ENCODE measurements at places on chromosomes 11 and 22.

DNA sequence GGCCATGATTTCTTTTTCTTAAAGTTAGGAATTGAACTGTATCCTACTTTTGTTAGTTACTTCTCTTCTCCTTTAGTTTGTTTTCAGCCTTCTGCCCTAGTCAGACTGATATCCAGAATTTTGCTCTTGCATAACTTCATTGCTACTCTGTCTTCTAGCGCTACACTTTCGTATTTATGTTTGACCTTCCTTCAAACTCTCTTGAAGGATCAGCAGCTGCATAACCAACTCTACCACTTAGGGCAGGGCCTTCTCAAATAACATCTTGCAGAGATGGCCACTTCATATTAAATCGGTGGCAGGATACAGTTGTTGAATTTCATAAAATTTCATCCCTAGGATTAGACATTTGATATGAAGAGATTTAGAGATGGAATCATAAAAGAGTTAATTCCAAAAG lies 43.9 kb downstream of the KDM2A start:
- no peak for DNase-seq

- DNase-seq, result no peak
Measured at GRCh38 chr11:9775398-9775779, 111.5 kb downstream of the SWAP70 start.

GRCh38 chr11:108002476-108002875 lies 6.2 kb upstream of the CUL5 start:
- DNase-seq, result no peak

- DNase-seq, result no peak
Measured at GRCh38 chr11:92846491-92847125, 122.8 kb upstream of the MTNR1B start.

DNA sequence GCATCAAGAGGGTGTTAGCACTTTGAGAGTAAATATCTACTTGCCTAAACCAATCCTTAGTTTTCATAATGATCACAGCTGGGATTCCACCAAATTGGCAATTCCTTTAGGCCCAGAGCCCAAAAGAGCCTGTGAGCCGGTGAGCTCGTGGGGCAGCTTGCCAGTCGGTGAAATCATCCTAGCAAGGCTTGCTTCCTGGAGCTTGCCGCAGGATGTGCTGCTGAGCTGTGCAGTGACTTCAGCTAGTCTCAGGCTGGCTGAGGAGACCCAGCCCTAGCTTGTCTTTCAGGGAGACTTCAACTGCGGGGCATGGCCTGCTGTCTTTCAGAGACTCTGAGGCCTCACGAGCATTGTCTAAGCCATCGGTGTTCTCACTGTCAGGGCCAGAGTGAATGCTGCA lies 73.6 kb upstream of the SUSD2 start:
- no peak for DNase-seq

DNA sequence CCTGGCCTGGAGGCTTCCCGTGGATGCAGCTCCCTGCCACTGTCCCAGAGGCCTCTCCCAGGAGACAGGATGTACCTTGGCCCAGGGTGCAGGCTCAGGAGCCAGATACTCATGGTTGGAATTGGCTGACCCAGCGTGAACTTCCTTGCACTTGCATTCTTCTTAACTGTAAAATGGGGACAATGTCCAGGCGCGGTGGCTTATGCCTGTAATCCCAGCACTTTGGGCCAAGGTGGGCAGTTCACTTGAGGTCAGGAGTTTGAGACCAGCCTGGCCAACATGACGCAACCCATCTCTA lies 20.1 kb upstream of the ST3GAL4 start:
- no peak for DNase-seq

DNA sequence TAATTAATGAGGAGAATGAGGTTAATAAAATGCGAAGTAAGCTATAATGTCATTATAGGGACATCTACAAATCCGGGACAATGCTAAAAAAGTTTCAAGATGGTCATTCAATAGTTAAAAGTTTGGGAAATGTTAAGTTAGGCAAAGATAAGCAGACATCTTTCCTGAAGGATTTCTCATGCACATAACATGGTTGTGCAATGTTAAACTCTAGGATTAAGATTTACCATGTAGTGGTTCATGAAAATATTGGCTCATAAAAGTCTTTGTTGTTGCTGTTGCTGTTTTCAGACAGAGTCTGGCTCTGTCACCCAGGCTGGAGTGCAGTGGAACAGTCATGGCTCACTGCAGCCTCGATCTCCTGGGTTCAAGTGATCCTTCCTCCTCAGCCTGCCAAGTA lies 751.5 kb upstream of the CCDC179 start:
- DNase-seq, result no peak

DNA sequence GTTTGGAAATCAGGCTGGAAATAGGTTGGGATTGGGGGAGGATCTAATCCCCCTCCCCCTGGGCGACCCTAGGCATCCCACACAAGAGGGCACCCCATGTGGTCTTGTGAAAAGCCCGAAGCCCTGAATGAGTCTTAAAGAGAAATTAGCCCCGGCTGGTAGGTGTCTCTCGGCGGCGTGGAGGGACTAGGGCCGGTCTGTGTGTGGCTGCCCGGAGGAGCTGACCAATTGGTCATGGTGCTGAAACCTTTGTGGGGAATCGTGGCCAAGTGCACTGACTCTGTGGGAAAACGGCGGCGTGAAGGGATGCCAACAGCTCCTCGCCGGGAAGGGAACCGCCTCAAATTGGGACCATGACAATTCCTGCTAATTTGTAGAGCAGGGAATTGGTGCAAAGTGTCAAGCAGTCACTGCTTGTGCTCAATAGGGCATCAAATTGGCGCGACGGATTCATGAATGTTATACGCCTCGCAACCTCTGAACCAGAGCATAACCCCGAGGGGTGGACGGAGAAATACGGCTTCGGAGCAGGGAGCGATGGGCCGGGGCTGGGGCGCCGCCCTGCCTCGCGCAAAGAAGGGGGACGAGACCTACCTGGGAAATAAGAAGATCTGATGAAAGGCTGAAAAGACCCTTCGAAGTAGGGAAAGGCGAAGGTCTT lies 1.5 kb downstream of the DBX1 start:
- DNase-seq, result peak; percentile 80

DNA sequence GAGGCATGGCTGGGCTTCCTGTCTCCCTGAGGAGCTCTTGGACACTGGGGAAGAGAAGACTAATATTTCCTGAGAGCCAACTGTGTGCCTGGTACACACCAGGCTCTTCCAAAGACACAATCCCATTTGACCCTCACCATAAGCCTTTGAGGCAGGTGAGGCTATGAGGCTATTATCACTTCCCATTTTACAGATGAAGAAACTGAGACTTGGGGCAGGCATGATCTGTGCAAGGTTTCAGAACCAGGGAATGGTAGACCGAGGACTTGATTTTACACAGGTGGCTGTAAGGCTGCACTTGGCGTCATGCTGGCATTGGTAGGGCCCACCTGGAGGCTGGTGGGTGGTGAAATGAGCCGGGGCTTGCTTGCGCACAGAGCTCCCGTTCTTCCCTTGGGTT lies 90.8 kb downstream of the LRRC32 start:
- no peak for DNase-seq

DNA sequence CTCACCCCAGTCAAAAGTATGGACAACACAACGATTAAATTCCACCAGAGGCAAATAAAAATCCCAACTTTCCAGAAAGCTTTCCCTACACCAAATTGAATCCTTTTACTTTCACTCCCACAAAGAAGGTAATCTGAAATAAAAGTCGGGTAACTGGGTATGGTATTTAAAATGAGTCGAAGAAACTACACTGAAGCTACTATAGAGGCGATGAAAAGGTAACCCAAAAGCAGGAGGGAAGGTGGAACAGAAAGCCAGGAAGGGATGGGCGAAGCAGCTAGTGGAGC lies 1.1 kb downstream of the PICALM start:
- DNase-seq, result no peak

GRCh38 chr22:32211011-32211410 lies 6.1 kb upstream of the RFPL2 start:
- DNase-seq, result no peak

- DNase-seq, result peak; percentile 65
Measured at GRCh38 chr11:114131461-114131864, 72.0 kb downstream of the ZBTB16 start.

- DNase-seq, result no peak
Measured at GRCh38 chr11:120385110-120385509, 48.9 kb downstream of the ARHGEF12 start.

DNA sequence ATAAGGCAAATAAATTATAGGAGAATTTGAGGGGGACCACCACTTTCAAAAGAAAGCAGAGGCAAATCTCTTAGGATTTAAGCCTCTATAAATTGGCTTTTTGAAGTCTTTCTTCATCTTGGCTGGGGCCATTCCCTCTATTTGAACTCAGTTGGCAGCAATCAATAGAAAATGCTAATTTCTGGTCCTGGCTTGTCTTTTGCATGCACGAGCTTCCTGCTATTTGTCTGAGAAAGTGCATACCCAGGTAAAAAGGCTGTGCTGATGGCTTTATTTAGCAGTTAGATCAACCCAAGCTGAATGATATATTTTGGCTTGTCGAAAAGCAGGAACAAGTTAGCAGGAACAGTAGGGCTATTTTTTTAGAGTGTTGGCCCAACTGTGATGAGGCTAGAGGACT lies 64.1 kb upstream of the GRAMD1B start:
- DNase-seq, result no peak

DNA sequence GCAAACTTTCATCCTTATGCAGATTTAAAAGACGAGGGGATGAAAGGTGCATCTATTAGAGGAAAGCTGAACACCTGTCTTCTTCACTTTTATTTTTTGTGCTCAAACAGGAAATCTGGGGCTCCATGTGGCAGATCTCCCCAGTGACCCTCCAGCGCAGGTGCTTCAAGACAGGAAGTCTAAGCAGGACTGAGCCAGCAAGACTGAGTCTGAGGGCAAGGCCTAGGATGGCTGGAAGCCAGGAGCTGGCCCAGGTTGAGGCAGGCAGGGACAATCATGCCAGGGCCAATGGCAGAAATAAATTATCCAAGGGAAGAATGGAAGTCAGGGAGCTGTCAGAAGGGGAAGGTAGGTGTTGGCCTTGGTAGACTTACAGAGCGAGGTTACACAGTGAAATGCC lies 101.1 kb upstream of the SPON1 start:
- DNase-seq, result no peak

- DNase-seq, result no peak
Measured at GRCh38 chr11:788953-789940, 643 bp downstream of the CEND1 start.

- peak; percentile 90 for DNase-seq
Measured at GRCh38 chr22:37561212-37562048, 1.1 kb downstream of the CDC42EP1 start.

- DNase-seq, result no peak
Measured at GRCh38 chr11:112175599-112175952, 264 bp downstream of the BCO2 start.

- DNase-seq, result peak; percentile 98
Measured at GRCh38 chr11:64888729-64889511, 10.5 kb upstream of the EHD1 start.

DNA sequence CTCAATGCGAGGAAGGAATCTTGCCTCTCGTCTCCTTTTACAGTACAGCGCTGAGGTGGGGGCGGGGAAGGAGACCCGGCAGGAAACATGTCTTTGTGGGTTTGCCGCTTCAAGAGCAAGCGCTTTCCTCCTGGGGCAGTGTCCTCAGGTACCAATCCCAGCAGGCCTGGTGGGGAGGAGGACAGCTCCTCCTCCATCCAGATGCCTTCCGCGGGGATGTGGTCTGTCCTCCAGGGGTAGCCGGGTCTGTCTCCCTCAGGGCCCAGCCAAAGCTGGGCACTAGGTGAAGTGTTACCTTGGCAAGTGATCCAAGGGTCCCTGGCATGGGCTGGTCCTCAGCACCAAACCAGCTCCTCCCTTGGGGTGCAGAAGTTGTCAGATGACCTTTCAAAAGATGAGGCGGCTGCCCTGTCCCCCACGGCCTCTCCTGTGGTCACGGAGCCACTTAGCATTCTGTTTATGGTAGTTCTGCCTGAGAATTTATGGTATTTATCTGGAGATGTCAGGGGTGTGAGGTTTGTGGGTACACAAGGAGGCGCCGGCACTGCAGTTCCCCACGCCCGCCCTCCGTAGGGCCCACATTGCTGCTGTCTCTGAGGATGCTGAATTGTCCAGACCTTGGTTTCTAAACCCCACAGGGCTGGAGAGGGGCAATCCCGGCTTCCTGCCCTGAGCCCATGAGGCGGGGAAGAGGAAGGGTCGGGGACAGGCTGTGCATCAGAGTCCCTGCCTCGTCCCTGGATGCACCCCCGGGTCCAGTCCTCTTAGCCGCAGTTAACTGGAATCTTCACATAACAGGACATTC lies 93.5 kb upstream of the ANO1 start:
- DNase-seq, result peak; percentile 10

GRCh38 chr22:42880815-42881214 lies 23.7 kb upstream of the ARFGAP3 start:
- DNase-seq, result no peak

DNA sequence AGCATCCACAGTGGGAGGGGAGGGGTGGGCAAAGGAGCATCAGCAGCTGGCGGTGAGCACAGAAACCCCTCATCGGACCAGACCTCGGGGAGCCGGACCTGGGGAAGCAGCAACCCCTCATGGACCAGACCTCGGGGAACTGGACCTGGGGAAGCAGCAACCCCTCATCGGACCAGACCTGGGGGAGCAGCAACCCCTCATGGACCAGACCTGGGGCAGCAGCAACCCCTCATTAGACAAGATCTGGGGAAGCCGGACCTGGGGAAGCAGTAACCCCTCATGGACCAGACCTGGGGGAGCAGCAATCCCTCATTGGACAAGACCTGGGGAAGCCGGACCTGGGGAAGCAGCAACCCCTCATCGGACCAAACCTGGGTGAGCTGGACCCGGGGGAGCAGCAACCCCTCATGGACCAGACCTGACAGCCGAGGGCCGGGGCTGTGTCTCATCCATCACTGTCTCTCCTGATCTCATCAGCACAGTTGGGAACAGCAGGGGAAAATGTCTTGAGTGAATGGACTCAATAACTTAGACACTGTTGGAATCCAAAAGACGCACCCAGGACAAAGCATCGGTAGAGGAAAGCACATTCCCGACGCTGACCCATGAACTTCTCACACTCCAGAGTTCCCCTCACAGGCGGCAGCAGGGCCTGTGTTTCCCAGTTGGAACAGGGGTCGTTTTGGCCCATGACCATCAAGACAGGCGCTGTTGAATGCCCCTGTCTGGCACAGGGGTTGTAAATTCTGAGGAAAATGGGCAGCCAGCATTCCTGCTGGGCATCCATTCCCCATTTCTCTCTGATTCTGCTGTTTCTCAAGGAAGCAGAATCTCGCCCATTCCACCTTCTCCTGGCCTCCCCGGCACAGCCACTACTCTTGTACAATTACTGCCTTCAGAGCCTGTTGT lies 1494.6 kb downstream of the TBC1D22A start:
- no peak for DNase-seq

- no peak for DNase-seq
Measured at GRCh38 chr11:30131535-30131934, 99.3 kb upstream of the FSHB start.

- no peak for DNase-seq
Measured at GRCh38 chr11:130740819-130741218, 175.5 kb downstream of the SNX19 start.

- DNase-seq, result no peak
Measured at GRCh38 chr11:56852131-56852530, 103.6 kb upstream of the OR9G4 start.
